Mucosa of gallbladder (tissue), 1 donor: ENCODE measurements at places on chromosomes 16 and 17. TPM values are rescaled to one million over a fixed set of nuclear protein-coding genes. Genes with fewer than 3 reads are reported as not detected.

DNA sequence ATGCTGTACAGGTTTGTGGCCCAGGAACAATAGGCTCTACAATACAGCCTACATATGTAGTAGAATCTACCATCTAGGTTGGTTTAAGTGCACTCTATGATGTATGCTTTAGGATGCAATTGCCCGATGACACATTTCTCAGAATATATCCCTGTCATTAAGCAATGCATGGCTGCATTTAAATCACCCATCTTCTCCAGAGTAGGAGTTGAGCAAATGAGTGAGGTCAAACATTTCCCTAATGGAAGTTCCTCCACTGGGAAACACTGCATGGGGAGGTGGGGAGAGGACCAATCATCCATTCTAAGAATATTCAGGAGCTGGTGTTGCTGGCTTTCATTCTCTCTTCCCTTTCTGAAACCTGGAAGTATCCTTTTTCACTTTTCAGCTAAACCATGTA, 2.0 kb upstream of the PCTP start:
- DNase-seq, result no peak

GRCh38 chr16:51201604-51202003, 50.5 kb upstream of the SALL1 start:
- DNase-seq, result no peak

EPOP gene
- 2.8 TPM for total RNA-seq

- no peak for DNase-seq
Observed at GRCh38 chr17:79027925-79028491, 4.0 kb downstream of the C1QTNF1 start.

MEOX1 gene
- total RNA-seq, result 5.0 TPM

GRCh38 chr16:31087971-31088370, 772 bp downstream of the PRSS53 start:
- DNase-seq, result no peak

- peak; percentile 50 for DNase-seq
Observed at GRCh38 chr17:67639555-67639954, 78.2 kb upstream of the NOL11 start.

ADAMTS18 gene
- total RNA-seq, result not detected
